ENCODE measurements at places on chromosomes 5 and 9. TPM values are rescaled to one million over a fixed set of nuclear protein-coding genes. Genes with fewer than 3 reads are reported as not detected.

The LURAP1L gene
- 37.8 TPM for total RNA-seq

The SLC22A4 gene
- total RNA-seq, result 1.0 TPM

The PCDHGB5 gene
- total RNA-seq, result 8.8 TPM

DNA sequence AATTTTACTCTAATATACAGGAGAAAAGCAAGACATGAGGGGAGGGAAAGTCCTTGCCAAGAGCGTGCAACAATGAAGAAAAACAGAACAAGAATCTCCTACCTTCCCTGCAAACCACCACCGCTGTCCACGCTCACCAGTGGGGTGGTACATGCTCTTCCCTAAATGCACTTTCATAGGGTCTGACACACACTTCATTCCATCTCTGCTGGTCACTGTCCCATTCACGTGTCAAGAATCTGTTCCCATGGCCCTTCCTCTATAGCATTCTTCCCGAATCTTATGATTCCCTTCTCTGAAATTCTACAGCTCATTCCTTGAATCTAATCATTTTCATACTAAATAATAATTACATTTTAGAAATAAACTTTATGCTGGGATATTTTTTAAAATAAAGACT is 11.4 kb upstream of the DNAH5 start:
- DNase-seq, result no peak

DNA sequence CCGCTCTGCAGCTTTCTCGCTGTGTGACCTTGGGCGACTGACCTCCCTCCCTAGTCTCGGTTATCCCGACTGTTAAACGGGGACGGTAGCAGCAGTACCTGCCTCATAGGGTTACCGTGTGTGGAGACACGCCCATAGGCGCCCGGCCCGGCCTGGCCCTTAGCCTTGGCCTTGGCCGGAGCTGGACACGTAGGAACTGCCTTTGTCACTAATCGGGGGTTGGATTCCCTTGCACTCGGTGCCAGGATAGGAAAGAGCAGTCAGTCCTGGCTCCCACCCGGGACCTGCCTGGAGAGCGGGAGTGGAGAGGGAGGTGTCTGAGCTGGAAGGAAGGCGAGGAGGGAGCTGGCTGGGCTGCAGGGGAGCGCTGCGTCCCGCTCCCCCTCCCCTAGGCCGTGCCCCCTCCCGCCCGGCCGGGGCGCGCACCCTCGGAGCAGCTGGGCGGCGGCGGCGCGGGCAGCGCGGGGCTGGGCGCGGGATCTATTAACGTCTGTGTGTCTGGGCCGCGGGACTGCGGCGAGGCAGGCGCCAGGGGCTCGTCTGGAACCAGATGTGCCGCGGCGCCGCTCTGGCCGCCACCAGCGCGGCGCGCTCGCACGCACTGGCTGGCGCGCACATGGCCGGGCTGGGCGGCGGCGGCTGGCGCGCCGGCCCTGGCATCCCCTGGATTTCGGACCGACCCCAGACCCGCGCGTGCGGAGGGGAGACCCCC is 31.7 kb downstream of the PRRX2 start:
- DNase-seq, result peak; percentile 41

DNA sequence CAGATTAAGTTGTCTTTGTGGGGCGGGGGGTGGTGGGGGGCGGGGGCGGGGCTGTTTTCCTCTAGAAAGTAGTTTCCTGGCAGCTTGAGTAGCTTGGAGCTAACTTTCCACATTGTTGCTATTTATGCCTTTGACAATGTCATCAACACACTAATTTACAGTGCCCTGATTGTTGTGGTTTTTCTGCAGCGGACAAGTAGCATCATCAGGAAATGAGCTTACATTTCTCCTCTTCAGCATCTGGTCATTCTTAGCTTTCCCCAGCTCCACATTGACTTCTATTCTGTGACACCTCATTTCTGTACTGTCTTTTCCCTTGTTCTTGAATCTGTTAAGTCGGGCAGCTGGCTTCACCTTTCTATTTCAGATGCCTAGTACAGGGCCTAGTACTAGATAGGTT is 112.3 kb upstream of the RAD23B start:
- no peak for DNase-seq

DNA sequence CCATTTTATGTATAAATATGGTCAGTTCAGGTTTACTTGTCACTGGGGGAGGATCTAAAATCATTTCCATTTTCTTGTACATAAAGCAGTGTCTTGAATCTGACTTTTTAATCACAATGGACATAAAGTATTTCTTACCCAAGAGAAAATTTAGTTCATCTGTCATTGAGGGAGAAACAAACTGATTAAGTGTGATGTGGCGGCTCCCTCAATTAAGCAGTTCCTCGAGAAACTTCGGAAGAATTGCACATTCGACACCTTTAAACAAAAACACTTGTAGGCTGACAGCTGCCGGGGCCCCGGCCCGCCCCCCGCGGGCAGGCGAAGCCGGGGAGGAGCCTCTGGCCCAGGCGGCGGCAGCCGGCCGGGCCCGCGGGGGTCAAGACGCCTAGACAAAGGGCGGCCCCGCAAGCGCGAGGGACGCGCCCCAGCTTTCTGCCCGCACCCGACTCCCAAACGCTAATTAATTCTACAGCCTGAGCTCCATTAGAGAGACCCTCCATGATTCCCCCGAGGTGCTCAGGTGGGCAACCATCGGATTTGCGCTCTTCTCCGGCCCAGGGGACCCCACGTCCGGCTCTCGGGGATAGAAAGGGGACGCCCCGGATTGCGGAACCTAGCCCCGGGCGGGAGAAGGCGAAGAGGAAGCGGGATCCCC is 750 bp downstream of the TRIM36 start:
- peak; percentile 80 for DNase-seq

- DNase-seq, result peak; percentile 44
These were observed 83.8 kb downstream of the DAPK1 start for GRCh38 chr9:87581513-87581912.

DNA sequence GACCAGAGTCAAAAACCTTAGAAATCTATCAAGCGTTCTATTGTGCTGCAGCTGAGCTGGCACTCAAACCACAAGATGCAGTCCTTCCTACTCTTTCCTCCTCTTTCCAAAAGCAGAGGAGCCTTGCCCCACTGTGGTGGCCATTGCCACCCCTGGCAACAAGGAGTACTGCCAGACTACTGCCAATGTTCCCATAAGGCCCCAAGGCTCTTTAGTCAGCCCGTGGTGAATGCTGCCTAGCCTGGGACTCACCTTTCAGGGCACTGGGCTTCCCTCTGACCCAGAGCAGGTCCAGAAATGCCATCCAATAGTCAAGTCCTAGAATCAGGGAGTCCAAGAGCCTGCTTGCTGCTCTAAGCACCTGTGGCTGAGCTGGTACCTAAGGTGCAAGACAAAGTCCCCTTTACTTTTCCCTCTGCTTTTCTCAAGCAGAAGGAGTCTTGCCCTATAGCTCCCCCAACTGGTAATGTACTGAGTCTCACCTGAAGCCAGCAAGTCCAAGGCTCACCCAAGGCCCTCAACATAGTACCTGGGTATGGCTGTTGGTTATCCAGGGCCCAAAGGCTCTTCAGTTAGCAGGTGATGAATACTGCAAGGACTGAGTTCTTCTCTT is 219.4 kb downstream of the ATPSCKMT start:
- DNase-seq, result no peak

DNA sequence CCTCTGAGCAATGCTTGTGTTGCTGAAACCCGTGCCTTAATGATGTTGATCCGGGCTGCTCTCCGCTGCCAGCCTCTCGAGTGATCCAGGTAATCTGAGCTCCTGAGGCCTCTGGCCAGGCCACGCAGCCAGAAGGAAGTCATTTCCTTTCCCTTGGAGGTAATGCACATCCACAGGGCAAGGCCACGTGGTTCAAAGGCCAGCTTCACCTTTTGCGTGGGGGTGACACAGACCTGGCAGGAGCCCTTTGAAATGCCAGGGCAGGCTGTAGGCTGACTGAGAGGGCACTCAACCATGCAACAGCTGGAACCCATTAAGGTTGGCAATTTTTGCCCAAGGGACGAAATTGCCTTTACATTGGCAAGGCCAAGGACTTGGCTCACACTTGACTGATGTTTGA is 80.4 kb downstream of the LIX1 start:
- DNase-seq, result no peak

DNA sequence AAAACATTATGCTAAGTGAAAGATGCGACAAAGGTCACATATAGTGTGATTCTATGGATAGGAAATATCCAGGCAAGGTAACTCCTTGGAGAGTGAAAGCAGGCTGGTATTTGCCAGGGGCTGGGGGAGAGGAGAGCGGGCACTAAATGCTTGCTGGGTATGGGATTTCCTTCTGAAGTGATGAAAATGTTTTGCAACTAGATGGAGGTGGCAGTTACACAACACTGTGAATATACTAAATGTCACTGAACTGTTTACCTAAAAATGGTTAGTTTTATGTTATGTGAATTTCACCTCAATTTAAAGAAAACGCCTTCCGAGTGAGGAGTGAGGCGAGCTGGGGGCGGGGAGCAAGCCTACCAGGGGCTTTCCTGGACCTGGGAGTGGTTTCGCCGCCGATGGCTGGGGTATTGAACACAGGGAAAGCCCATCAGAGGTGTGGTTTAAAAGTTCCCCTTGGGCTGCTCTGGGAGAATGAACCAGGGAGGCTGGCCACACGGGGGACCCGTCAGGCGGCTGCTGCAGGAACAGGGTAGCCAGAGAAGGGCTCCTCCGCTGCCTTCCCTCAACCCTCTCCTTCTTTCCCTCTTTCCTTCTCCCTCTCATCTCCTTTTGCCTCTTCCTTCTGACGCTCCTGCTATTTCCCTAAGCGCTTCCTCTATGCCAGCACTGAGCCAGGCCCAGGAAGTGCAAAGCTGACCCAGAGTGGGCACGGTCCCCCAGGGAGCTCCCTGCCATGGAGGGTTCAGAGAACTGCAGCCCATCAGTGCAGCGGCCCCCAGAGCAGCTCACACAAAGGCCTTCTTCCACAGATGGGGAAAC is 4.9 kb downstream of the AKNA start:
- peak; percentile 41 for DNase-seq

DNA sequence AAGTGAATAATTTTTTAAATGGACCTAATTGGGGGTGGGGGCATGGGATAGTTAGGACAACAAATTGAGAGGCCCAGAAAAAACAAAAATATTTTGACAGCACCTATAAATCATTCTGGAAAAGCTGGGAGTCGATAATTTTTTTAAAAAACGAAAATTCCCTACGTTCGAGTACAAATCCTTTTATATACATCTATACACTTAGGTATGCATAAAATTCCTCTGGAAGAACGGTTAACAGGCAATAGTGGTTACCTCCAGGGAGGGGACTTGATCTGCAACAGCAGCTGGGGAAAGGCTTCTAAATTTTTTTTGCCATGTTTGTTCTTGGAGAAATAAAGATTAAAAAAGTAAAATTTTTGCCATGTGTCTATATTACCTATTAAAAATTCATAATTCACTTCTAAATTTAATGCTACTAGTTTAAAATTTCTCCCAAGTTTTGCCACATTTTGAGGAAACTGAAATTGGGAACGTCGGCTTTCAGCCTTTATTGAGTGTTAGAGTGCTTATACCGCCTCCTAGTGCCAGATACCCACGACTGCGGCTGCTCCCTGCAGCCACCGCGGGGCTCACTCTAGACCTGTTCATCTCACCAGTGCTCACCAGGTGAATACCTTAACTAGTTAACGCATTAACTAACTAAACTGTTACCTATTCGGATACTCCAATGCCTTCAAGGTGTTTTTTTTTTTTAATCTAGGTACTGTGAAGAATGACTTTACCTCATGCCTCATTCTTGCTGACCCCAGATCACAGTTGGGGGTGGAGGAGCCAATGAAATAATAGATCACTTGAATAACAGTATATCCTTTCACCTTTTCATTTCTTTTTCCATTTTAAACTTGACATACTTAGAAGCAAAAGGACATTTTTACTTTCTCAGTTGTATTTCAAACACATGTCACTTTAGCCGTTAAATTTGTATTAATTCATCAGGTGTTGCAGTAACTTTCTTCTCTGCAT is 1.8 kb upstream of the BHMT start:
- no peak for DNase-seq

GRCh38 chr9:16627967-16628366 is 242.5 kb downstream of the BNC2 start:
- DNase-seq, result no peak

DNA sequence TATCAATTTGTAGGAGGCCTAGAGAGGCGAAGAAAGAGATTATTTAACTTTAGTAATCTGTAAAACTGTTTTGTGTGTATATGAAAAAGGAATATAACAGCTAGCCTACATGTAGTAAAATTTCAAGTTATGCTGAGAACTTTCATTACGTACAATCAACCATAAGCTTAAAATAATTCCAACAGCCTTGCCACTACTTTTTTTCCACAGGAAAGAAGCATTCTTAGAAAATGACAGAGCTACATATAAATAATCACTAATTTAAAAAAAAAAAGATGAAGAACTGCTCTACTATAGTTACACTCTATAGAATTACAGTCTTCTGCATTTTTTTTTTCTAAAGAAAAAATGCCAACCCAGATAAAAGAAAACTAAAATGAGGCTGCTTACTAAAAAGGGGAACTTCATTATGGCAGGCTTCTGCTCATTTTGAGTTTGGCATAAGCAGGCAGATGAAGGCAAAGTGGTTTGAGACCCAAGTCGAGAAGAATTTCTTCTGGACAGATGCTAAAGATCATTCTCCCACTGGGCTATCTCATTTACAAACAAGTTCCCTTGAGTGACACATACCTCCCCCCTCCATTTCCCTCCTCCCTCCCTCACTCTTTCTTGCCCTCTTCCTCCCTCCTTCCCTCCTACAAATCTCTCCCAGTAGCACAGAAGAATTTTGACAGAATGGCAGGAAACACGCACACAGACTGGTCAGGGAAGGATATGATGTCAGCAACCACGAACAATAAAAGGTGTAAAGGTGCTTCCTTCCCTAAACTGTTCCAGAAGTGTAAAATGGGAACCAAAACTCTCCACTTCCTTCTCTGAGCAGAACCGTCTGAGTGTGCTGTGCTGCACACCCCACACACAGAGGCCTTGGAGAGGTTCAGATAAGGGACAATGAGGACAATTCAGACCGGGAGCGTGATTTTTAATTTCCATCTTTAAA is 56.1 kb downstream of the MEF2C start:
- peak; percentile 15 for DNase-seq

- no peak for DNase-seq
These were observed 244.5 kb downstream of the EFNA5 start for GRCh38 chr5:107426209-107426608.

DNA sequence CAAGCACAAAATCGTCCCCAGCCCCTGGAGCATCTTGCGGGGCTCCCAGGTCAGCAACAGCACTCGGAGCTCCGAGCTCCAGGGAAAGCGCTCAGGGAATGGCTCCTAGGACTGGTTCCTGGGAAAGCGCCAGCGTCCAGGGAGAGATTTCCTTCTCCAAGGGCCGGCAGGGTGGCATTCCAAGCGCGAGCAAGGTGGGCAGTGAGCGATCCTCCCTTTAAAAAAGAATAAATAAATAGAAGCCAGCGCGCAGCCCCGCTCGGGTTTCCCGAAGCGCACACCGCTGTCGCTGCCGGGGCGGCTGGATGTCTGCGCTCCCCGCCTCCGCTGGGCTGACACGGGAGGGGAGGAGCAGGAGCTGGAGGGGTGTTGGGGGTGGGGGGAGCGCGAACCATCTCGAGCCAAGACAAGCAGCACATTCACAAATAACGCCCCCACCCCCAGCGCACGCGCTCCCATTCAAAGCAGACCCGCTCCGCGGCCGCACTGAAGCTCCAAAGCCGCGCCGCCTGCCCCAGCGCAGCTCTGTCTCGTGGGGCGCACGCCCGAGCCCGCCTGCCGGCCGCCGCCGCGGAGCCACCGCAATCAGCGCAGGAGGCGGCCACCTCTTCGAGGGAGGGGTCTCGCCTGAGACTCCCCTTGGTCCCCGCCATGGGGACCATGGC is 327.4 kb downstream of the SH3GL2 start:
- DNase-seq, result no peak

Data from left lung (tissue), 14 donors.